Stimulated activated CD4-positive, alpha-beta T cell treated with anti-CD3 and anti-CD28 coated beads, Interleukin-1b, Interleukin-23, amount 100 ng/mL, for 48 hours (primary cell): ENCODE measurements at places on chromosomes 7 and 10.

DNA sequence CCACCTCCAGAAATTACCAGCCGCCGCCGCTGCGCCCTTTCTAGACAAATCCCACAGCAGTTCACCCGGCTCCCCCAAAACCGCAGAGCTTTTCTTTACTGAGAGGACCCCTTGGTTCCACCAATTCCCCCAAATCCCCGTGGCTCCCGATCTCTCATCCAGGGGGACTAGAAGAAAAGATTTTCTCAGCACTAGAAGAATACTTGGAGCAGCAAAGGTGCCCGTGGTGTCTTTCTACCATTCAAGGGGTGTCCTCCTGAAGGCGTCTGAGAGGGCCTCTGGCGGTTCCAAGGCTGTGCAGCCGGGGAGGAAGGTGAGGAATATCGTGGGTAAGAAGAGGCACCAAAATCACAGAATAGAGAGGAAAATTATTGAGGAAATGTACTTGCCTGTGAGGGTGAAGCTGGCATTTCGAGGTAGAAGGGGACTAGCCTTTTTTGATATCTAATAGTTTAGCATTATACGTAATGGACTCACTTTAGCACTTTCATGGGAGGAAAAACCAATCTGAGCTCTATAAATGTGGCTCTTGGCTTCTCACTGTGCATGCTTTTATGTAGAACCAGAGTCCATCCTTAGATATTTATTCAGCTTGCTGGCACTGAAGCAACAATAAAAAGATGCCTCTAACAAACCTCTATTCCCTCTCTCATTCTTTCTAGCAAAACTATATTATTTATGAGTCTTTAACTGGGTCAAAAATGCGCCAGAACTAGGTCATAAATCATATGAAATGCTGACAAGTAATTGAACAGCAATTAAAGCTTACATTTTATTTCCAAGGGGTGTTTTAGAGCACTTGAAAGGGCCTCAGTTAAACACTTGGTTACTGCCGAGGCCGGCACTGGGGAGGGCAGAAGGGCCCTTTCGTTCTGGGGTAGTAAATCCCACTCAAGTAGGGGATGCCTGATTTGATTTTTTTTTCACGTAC, 13.8 kb upstream of the HOXA2 start:
- no peak for DNase-seq

DNA sequence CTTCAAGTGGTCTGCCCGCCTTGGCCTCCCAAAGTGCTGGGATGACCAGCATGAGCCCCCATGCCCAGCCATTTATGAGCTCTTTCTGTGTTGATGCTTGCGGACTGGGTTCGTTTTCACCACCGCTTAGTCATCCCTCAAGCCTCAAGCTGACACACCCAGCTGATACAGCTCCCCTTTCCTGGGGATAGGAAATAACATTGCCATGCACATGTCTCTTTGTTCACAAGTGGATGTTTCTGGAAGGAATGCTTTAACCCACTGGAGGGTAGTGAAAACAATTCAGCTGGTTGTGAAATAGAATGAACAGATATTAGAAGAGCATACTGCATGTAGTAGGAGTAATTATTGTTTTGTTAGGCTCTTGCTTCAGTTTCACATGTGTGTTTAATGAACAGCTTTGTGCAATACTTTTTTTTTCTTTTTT, 8.5 kb upstream of the METTL27 start:
- DNase-seq = no peak

DNA sequence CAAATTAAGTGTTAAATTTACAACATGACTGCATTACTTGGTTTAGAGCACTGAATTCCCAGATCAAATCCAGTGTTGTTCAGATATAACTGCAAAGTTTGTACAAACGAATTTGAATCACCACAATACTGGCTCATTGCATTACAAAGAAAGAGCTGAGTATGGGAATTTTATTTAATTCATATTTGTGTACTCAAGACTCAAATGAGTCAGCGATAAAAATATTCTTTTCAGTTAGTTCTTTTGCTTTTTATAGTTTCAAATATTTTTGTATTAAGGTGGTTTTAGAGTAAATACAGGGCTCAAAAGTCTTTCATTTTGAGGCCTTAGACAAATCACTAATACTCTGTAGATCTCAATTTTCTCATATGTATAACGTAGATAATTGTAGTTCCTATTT, 68.6 kb upstream of the LRGUK start:
- DNase-seq = no peak

DNA sequence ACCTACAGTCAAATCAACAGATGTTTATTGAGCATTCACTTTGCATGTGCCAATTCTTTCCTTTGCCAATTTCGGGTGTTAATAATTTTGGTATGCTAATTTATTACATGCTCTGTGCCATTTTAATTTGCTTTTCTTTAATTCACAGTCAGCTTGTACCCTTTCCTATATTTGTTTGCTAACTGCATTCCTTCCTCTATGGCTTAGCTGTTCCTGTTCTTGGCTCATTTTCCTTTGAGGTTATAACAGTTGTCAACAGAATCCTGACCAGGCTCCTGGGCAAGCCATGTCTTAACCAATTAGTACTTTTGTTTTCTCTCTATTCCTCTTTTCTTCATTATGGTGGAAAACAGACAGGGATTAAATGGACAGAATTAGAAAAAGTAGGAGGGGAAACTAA, 73.6 kb upstream of the RPA3 start:
- no peak for DNase-seq

GRCh38 chr10:70942725-70943124, 54.4 kb upstream of the PCBD1 start:
- DNase-seq = no peak

DNA sequence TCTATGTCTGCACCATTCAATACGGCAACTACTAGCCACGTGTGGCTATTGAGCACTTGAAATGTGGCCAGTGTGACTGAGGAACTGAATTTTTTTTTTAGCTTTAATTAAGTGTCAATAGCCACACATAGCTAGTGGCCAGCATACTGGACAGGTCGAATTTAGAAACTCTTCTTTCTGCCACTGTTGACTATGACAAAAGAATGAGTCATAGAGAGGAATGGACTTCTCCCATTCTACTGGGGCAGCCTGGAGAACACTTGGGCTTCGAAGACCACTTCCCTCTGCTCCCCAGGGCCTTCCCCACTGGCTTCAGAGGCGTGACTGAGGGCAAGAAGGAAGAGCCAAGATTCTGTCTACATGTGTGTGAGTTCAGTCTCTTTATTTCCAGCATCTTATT, 137.5 kb downstream of the SNX10 start:
- DNase-seq = no peak

DNA sequence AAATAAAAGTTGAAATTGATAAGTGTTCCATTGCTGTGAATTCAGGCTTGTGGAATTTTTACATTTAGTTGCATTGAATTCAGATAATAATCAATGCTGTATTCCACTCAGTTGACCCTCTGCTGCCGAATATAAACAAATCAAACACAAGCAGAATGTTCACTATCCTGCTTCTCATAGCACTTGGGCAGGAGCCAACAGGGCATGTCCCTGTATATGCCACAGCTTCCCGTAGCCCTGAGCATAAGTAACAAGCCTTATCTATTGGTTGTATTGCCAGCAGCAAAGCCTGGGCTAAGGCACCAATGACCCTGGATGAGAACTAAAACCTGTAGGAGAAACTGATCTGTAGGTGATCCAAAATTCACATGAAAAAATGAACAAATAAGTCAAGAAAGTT, 145.9 kb downstream of the ARHGAP12 start:
- DNase-seq = no peak

DNA sequence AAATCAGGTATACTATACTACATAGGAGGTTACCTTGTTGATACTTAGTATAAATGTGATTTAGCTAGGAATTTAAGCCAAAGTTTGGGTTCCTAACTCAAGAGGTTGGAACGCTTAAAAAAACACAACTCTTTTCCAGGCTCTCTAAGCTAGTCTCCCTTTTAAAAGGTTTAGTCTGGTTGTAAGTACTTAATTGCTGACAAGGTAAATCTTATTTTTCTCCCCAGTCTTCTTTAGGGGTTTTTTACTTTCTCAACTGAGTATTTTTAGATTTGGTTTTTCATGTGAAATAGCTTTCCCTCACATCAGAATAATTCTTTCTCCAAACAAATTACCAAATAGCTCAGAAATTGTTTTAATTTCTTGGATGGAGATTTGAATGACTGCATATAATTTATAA, 20.8 kb upstream of the CTTNBP2 start:
- DNase-seq = no peak

GRCh38 chr10:50384898-50385297, 133.6 kb upstream of the ASAH2 start:
- no peak for DNase-seq

DNA sequence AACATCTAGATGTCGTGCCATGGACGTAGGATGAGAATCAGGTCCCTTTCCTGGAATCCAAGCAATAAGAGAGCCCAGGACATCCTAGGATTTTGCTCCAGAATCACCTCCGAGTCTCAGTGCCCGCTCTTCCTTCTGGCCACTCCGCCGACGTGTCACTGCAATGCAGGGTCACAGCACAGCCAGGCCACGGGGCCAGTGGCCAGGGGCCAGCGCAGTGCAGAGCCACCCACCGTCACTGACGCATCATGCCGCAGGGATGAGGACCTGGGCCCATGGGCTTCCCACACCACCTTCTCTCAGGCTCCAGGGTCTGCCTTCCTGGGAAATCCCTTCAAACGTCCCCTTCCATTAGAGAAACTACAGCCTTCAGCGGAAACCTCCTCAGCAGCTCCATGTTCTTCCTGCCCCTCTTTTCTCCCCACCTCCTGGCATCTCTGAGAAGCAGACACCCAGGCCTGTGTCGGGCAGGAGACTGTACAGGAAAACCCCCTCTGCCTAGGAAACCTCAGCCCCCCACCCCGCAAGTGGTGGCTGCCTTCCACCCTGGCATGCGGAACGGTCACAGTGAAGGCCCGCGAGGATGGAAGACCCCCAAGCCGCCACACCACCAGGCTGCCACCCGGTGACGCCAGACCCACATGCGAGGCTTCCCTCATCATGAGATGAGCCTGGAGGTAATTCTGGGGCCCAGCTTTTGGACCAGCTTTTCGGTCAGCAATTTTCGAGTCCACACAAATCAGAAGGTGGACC, 32.1 kb downstream of the STK32C start:
- DNase-seq = no peak

DNA sequence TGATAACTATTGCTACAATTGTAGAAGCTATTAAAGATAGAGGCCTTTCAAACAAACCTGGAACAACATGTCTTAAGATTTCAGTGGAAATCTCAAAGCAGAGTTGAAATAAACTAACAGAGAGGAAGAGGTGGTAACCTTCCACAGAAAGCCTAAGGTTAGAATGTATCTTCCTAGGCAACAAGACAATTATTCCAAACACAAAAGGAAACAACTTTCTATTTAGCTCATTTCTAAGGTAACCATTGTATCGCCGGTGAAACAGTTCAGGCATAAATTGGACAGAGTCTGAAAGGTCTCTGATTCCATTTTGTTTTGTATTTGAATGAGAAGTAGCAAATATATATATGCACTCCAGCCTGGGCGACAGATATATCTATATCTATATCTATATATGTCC, 30.7 kb upstream of the HYCC1 start:
- DNase-seq = no peak

DNA sequence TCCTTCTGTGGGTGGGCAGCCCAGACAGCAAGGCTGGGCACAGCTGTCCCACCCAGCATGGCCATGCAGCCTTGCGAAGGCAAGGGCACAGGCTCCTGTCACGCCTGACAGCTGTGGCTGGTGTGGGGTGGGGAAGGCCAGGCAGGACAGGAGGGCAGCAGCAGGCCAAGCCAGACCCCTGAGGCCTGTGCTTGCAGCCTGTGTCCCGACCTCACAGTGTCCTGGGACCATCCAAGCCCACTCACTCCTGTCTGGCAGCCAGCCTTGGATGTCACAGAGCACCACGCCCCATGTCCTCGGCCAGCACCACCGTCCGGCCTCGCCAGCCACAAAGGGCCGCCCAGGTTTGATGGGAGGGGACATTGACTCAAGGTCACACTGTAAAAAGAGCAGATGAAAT, 85.5 kb upstream of the LRRC4 start:
- DNase-seq = no peak

- DNase-seq = no peak
Measured at GRCh38 chr10:109866995-109867635, 56.2 kb downstream of the XPNPEP1 start.

- DNase-seq = no peak
Measured at GRCh38 chr7:140146574-140146973, 30.2 kb downstream of the KDM7A start.

DNA sequence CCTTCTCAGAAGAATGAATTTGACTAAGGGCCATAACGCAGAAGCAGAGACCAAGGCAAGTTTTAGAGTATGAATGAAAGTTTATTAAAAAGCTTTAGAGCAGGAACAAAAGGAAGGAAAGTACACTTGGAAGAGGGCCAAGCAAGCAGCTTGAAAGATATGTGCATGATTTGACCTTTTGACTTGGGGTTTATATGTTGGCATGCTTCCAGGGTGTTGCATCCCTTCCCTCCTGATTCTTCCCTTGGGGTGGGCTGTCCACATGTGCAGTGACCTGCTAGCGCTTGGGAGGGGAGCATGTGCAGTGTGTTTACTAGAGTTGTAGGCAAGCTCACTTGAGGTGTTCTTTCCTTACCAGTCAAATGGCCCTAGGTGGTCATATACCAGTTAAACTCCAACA, 37.9 kb upstream of the LRRN3 start:
- DNase-seq = no peak

- DNase-seq = no peak
Measured at GRCh38 chr7:36736090-36736898, 12.0 kb upstream of the AOAH start.

GRCh38 chr7:111594602-111595001, 32.3 kb upstream of the IMMP2L start:
- DNase-seq = no peak

DNA sequence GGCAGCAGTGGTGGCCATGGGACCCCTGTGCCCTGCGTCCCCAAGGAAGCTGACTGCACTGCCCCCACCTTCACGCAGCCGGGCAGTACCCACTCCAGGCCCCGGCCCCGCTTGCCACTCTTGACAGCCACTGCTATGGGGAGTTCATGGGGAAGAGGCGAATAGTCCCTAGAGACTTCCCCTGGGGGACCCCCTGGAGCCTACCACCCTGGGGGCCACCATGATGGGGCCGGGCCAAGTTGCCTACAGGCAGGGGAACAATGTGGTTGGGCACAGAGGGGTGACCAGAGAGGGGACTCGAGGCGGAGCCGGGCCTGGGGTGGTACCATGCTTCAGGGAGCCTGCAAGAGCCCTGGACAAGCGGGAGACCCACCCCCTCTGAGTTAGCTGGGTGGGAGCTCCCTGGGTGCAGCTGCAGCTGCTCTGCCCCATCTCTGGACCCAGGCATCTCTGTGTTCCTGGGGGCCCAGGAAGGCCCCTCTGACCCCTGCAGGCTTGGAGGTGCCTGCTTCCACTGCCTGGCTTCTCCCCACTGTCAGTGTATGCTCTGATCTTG, 567.6 kb downstream of the GRM8 start:
- no peak for DNase-seq
